ENCODE measurements at places on chromosomes 2 and 18.

DNA sequence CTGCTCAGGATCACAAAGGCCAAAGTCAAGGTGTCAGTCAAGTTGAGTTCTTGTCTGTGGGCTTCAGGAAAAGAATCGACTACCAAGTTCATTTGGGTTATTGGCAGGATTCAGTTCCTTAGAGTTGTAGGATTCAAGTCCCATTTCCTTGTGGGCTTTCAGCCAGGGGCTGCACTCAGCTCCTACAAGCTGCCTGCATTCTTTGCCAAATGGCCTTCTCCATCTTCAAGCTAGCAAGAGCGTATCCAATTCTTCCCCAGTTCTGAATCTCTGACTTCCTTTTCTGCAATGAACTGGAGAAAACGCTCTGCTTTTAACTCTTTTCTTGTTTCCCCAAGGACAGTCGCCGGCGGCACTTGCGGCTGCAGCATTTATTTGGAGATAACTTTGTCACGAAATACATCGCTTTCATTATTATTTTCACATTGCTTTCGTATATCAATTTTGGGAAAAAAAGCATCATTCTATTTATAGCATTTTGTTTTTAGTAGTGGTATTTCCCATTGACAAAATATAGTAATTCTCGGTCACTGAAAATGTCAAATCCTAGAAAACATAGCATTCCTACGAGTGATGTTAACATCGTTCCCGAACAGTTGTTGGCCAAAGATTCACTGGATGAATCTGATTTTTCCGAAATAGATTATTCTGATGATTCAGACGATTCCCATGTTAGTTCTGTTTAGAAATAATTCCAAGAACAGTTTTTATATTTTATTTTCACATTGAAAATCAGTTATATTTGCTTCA lies 59.6 kb upstream of the SERPINE2 start:
- no peak for DNase-seq

- no peak for DNase-seq
These were observed 31.7 kb upstream of the GPR17 start for GRCh38 chr2:127614246-127614645.

- DNase-seq, result no peak
These were observed 262.4 kb downstream of the ZNF804A start for GRCh38 chr2:184860744-184861143.

GRCh38 chr2:68258851-68259250 lies 6.5 kb upstream of the PPP3R1 start:
- no peak for DNase-seq

DNA sequence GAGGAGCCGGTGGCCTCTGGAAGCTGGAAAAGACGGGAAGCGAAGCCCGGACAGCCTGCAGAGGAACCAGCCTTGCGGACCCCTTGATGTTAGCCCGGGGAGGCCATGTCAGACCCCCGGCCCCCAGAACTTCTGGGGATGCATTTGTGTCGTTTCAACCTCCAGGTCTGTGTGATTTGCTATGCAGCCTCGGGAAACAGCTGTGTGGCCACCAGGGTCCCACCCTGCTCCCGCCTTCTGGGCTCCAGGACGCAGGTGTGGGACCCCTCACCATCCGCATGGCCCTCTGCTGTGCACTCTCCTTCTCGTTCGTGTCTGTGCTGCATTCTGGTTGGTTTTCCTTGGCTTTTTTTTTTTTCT lies 13.3 kb downstream of the NEU4 start:
- no peak for DNase-seq

DNA sequence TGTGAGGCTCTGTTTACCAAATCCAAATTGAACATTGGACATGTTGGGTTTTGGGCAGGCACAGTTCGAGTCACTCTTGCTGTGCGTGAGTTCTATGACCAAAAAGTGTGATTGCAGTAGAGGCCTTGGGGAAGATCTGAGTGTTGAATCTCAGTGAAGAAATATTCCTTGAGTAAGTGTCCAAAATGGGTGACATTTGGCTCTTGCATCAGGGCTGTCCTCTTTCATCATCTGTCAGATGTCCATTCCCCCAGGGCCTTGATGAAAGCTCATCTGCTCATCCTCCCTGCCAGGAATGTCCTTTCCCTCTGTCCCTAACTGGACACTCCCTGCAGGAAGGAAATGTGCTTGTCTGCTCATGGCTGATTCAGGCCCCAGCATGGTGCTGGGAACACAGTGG lies 6.4 kb upstream of the SFTPB start:
- no peak for DNase-seq

DNA sequence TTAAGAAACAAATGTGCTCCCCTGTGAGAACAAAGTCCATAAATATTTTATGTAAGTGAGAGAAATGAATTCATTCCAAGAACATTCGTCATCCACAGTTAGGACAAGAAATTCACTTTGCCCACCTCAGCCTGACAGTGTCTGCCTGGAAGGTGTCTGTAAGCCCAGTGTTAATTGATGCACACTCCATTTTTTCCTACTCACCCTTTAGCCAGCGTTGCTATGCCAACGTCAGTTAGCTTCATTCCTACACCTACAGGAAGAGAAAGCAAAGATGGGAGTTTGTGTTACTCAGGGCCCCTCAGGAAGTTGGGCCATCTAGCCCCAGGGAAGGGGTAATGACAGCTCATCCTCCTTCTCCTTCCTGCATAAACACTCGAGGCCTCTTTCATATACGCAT lies 131.0 kb downstream of the ALPK2 start:
- no peak for DNase-seq

DNA sequence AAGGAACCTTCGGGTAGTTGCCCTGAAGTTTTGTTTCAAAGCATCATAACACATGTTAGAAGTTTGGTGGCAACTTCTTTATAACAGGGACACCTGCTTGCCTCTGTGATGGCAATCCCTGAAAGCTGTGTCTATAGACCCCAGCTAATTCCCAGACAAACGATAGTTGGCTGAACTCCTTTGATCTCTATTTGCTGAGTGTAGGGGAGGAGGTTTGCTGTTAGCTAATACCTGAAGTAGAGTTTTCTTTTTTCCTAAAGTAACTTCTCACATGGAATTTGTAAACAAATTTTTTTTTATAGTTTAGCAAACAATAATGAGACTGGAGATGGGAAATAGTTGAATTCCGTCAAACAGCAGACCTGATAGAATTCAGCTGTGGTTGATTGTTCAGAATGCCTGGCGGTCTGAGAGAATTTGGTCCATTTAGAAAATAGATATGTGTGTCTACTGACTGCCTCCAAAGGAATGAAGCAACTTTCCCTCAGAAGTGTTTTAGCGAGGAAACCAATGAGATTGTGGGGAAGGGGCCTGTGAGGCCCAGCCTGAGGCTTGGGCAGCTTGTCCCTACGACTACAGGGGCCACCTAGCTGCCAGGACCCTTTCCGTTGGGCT lies 123.5 kb upstream of the EPAS1 start:
- no peak for DNase-seq

DNA sequence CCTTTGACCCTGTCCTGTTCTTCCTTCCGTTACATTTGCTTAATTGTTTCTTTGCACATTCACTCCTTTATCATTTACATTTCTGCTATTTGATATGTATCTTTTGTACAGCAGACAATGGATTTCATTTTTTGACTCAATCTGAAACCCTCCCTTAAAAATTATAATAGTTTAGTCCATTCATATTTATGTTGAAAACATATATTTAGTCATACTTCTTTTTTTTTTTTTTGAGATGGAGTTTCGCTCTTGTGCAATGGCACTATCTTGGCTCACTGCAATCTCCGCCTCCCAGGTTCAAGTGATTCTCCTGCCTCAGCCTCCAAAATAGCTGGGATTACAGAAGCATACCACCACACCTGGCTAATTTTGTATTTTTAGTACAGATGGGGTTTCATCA lies 95.3 kb upstream of the TGFA start:
- no peak for DNase-seq

GRCh38 chr2:8536686-8537561 lies 144.9 kb upstream of the ID2 start:
- DNase-seq, result no peak

GRCh38 chr2:219570924-219571310 lies 422 bp downstream of the OBSL1 start:
- no peak for DNase-seq

DNA sequence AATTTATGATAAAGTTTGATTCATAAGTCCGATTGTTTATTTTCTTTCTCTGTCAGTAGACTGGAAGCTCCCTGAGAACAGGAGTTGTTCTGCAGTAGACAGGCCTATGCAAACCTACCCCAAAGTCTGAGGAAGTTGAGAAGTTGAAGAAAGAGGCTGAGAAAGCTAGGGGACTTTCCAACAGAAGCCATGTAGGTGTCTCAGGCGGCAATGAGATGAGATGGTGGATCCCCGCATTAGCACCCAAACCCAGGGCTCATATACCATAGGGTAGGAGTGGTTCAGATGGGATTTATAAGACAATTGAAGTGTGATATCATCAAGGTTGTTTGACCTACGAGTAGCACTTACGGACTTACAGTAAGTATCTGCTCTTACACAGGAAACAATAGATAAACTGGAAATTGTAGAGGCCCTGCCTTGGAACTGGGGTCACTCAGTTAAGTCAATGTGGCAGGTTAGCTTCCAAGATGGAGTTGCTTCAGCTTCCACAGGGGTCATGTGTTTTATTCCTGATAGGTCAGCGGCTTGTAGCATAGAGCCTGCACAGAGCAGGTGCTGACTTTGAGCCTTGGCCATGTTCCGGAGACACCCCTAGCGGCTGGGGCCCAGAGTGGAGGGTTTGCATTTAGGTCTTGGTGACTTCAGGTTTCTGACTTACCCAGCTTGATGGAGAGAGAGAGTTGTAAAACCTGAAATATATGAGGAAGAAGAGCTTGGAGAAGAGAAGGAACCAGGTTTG lies 2.3 kb upstream of the PSD4 start:
- DNase-seq, result no peak

GRCh38 chr2:55887901-55888624 lies 35.5 kb downstream of the EFEMP1 start:
- no peak for DNase-seq

DNA sequence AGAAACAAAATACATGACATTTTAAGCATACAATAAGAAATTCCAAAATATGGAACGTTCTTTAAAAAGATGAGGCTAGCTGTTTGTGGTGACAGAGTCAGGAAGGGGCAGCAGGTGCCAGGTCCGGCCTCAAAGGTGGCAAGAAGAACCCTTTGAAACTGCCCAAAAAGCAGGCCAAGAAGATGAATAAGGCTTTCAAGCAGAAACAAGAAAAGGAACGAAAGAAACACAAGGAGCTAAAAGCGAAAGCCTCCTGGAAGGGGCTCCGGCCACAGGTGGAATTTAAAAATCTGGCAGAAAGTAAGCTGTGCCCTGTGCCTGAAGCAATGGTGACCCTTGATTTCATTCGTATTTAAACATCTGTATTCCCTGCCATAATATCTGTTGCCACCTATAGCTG lies 5.5 kb downstream of the WDR33 start:
- no peak for DNase-seq

DNA sequence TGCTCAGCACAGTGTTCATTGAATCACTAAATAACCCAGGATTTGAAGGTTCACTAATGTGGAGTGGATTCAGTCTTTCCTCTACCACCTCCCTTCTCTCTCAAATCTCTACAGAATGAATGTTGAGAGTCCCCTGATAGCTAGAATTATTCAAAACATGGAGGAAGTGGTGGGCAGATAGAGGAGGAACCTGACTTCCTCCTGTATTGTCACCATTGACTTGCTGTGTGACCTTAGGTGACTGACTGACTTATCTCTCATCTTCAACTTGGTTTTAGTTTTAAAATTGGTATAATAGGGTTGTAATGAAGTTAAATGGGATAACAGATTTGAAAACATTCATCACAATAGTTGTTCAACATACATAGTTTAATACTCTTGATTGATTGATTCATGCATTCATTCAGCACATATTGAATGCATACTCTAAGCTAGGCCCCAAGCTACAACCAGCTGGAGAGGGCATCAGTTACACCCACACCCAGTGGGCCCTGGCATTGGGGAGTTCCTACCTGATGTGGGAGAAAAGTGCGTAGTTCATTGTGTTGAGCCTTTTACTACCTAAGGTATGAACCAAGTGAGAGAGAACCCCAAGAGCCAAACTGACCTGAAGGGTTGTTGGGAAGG lies 96.0 kb downstream of the WDR7 start:
- no peak for DNase-seq

- DNase-seq, result no peak
These were observed 316.4 kb downstream of the AGAP1 start for GRCh38 chr2:235810252-235810651.

DNA sequence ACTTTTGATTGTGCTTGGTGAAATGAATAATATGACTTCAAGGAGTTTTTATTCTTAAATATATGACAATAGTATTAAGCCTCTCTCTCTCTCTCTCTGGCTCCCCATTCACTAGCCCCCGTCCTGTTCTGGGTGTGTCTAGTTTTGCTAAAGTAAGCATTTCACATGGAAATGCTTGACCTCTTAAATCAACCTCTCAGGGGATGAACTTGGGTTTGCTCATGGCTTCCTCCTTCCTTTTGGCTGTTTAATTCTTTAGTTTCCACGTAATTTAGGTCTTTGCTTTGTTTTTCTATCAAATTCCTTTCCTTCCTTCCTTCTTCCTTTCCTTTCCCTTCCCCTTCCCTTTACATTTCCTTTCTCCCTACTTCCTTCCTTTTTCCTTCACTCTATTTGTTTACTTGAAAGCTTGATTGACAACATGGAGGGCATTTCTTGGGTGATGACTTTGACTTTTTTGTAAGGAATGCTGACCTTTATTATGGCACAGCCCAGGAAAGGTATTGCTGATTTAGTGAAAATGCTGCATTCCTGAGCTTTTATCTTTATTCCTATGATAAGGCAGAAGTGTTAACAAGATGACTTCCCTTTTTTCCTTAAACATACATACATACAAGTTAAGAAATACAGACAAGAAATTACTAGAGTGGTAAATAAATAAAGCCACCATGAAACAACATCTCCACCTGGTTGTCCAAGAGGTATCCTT lies 3.6 kb downstream of the DPP4 start:
- DNase-seq, result no peak

- no peak for DNase-seq
These were observed 31.7 kb downstream of the LPIN2 start for GRCh38 chr18:2981212-2981728.

DNA sequence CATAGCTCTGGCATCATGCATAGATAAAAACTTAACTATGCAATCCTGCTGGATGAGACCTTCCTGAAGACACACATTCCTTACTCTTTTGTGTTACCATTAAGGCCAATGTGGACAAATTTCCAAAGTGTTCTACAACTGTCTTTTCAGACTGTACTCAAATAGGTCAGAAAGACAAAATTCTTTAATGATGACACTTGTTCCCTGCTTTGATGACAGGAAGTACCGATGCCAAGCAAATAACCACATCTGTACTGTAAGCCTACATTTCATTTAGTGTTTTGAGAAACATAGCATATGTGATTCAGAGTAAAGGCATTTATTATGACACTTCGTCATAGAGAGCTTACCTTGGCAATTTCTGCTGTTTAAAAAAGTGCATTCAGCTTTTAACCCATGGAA lies 55.0 kb downstream of the PMAIP1 start:
- no peak for DNase-seq

DNA sequence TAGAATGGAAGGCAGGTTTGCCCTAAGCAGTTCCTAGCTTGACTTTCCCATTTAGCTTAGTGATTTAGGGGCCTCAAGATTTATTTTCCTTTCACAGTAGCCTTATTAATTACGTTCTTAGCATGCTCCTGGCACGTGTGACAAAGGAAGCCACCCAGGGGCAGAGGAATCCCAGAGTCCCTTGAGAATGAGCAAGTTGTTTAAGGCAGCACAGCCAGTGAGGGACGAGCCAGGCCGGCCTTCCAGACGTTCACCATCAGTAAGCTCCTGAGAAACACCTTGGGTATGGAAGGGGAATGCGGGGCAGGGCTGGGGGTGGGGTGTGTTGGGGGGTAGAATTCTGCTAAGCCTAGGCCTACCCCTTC lies 76.3 kb downstream of the SOWAHC start:
- no peak for DNase-seq

- no peak for DNase-seq
These were observed 682.7 kb upstream of the RAB6C start for GRCh38 chr2:129296806-129297205.

- DNase-seq, result no peak
These were observed 1739.3 kb upstream of the LRRTM1 start for GRCh38 chr2:82043867-82044266.

Measured in stimulated activated CD4-positive, alpha-beta T cell treated with anti-CD3 and anti-CD28 coated beads, TNF-alpha, amount 100 ng/mL, for 24 hours (primary cell).